ENCODE measurements at places on chromosomes 2 and 18.

GRCh38 chr18:36467614-36468013 is 170.1 kb downstream of the FHOD3 start:
- DNase-seq: no peak

DNA sequence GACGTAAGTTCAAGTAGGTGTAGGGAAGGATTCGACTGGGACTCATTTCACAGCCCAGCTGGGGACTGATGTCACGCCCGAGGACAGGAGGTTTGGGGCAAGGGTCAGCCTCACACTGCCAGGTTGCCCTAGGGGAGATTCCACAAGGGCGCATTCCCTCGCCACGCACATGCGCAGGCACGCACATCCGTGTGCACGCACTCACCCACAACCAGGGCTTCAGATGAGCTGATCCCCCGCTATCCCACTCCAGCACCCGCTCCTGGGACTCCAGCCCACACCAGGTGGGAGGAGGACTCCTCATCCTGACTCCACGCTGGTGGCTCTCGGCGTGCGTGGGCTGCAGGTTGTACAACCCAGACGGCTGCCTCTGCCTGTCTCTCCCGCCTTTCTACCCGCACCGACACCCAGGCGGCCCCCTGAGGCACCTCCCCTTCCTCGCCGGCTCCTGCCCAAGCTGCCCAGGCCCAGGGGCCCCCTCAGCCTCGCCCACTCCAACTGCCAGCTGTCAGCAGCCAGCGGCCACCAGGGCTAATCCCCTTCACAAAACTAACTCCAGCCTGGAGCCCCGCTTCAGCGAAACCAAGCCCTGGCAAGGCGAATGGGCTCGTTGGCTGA is 47.8 kb upstream of the FOSL2 start:
- DNase-seq: no peak

- no peak for DNase-seq
These were observed 48.7 kb upstream of the NFE2L2 start for GRCh38 chr2:177313162-177313781.

- no peak for DNase-seq
These were observed 57.7 kb downstream of the METTL4 start for GRCh38 chr18:2513616-2514015.

DNA sequence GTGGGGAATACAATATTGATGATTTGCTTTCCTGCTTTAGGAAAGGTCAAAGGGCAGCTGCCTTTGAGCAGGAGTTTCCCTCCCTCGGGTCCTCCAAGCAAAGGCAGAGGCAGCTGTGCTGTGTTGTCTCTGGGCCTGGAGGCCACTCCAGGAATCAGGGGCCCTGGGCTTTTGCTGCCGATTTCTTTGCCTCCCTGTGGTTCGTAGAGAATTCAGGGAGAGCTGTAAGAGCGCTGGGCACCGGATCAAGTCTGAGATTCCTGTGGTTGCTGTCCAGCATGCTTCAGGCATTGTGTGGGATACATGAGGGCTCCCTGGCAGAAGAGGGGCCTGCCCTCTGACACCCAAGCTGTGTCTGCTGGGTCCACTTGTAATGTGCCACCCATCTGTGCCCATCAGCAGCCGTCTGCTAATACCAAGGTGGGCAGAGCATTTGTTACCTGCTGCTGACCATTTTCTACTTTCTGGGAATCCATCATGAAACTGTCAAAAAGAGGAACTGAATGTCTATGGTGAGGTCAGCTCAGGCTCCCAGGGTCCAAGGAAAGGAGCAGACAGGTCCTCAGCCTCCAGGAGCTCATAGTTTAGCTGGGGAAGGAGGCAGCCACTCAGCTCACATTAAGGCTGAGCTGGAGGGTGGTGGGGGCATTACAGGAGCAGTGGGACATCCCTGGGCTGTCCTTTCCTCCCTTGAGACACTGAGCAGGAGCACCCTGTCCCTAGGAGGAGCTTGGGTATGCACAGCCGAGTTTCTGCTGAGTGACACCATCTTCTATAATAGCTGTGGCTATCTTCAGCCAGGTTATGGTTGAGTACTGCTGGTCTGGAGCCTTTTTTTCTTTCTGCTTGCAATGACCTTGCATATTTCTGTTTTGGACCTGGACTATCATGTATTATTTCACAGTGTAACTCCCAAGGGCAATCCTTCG is 68.5 kb downstream of the CTIF start:
- peak; percentile 74 for DNase-seq

DNA sequence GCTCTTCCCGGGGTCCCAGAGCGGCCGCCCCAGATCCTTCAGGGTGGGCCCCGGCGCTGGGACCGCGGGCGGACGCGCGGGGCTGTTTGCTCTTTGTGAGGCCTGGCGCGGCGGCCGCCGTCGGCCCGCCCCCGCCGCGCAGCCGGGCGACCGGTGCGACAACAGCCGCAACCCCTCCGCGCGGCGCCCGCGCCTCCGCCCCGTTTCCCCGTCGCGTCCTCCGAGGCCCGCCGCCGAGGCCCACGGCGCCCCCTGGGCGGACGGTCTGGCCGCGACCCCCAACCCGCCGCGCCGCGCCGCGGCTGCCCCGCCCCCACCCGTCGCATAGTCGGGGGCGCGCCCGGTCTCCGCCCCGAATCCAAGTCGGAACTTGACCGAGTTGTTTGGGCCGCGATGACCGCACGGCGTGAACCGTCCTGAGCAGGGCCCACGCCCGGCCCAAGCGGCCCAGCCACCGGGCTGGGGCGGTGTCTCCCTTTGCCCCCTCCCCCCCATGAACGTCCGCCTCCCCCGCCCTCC is 448 bp downstream of the YPEL5 start:
- DNase-seq: no peak

GRCh38 chr2:240360645-240361475 is 74.6 kb upstream of the GPC1 start:
- DNase-seq: no peak

- no peak for DNase-seq
These were observed 403.1 kb downstream of the IRS1 start for GRCh38 chr2:226396541-226396940.

- DNase-seq: peak; percentile 80
These were observed 61.4 kb downstream of the SLC4A3 start for GRCh38 chr2:219688560-219689445.

- DNase-seq: no peak
These were observed 15.4 kb upstream of the MATN3 start for GRCh38 chr2:20027705-20028434.

GRCh38 chr2:35035883-35036282 is 1319.7 kb upstream of the CRIM1 start:
- no peak for DNase-seq

DNA sequence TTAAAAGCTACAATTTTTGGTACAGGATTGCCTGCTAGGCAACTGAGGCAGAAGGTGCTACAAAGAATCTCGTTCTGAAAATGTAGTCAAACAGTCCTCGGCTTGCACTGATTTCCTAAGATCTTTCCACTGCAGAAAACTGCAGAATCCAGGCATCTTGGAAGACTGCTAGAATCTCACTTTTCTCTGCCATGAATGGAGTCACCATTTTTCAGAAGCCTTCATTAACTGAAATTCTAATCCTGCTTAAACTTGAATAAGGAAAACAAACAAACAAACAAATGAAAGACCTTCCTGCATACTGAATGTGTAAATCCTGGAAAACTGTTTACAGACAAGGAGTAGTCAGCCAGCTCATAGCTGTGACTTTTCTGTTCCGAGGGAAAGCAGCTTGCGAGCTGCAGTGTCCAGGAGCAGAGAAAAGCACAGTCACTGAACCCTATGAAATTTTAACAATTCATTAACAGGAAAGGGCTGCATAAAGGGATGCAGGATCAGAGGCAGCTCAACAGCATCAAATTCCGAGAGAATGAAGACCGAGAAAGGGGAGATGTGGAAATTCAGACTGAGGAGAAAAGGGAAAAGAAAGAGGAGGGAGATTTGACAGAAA is 210.5 kb upstream of the PIK3C3 start:
- DNase-seq: no peak

- DNase-seq: no peak
These were observed 80.7 kb upstream of the LDLRAD4 start for GRCh38 chr18:13137670-13138419.

- no peak for DNase-seq
These were observed 276.0 kb upstream of the REV1 start for GRCh38 chr2:99765731-99766318.

Data from AG04449 (cell line).